CD4-positive, alpha-beta T cell (primary cell): ENCODE measurements at places on chromosomes 5 and 9.

DNA sequence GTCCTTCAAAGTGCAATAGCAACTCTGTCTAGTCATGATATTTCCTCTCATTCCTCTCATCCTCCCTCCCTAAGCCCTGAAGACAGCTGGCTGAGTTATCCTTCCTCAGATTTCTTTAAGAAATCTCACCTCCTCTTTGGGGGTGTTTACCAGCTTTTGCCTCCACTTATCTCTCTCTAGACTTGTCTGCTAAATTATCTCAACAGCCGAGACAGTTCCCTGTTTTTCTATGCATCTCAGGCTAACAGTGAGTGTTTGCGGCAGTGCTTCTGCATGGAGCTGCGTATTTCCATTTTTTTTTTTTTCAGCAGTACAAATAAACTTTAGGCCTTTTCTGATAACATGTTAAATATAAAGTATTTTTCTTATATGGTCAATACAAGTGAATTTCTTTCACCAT, 20.9 kb downstream of the KCTD16 start:
- H3K4me1 ChIP-seq, result peaks cover 42% of the 10 kb centered on the region
- H3K4me3 ChIP-seq, result peak overlapping the region; percentile 11
- H3K36me3 ChIP-seq, result no peaks in the 10 kb centered on the region
- no peaks in the 10 kb centered on the region for H3K27me3 ChIP-seq
- DNase-seq, result no peak
- peak overlapping the region; percentile 90 for H3K27ac ChIP-seq

DNA sequence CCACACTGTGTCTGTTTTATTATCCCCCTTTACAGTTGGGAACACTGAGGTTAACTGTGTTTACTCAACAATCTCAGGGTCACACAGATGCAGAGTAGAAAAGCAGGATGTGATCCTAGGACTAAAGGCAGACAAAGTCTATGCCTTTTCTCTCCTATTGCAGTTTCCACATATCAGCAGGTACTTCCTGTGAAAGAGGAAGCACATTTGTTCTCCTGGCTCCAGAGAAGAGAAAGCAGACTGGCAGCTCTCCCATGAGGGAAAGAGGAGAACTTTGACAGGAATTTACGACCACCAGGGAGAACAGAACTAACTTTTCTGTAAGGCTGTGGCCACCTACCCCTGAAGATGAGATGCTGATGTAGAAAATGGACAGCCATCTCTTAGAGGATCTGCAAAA, 84.2 kb upstream of the TNC start:
- no peak overlapping the region for H3K27ac ChIP-seq
- H3K36me3 ChIP-seq, result no peaks in the 10 kb centered on the region
- no peaks in the 10 kb centered on the region for H3K4me1 ChIP-seq
- no peak overlapping the region for H3K4me3 ChIP-seq

GRCh38 chr5:124274949-124275348, 471.5 kb downstream of the ZNF608 start:
- H3K36me3 ChIP-seq, result no peaks in the 10 kb centered on the region
- H3K27me3 ChIP-seq, result no peaks in the 10 kb centered on the region

- peaks cover 22% of the 10 kb centered on the region for H3K36me3 ChIP-seq
- no peak overlapping the region for H3K4me3 ChIP-seq
- H3K4me1 ChIP-seq, result no peaks in the 10 kb centered on the region
- no peak for DNase-seq
Measured at GRCh38 chr9:112831281-112831851, 59.3 kb downstream of the SLC46A2 start.

DNA sequence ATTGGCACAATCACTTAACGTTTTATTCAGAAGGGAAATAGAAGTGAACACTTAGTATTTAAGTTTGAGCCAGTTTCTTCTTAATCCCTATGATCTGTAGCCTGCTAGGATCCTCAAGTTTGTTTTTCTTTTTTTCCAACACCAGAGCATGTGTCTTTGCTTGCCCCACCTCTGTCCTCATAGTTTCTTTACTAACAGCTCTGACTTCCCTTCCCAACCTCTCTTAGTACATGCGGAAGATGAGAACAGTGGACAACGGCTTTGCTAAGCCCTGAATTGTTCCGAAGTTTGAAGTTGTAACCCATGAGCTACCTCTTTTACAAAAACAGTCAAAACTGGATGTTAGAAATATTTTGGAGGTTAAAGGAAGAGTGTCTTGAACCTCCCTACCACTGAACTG, 61.7 kb upstream of the TAF11L2 start:
- H3K36me3 ChIP-seq, result no peaks in the 10 kb centered on the region
- no peak for DNase-seq
- H3K4me3 ChIP-seq, result peak overlapping the region; percentile 3
- no peaks in the 10 kb centered on the region for H3K27me3 ChIP-seq

GRCh38 chr9:137087409-137087925, 682 bp downstream of the MAN1B1 start:
- H3K4me1 ChIP-seq, result peaks cover 22% of the 10 kb centered on the region
- peak overlapping the region; percentile 71 for H3K4me3 ChIP-seq
- no peaks in the 10 kb centered on the region for H3K27me3 ChIP-seq
- H3K36me3 ChIP-seq, result peaks cover 27% of the 10 kb centered on the region
- H3K27ac ChIP-seq, result peak overlapping the region; percentile 79

DNA sequence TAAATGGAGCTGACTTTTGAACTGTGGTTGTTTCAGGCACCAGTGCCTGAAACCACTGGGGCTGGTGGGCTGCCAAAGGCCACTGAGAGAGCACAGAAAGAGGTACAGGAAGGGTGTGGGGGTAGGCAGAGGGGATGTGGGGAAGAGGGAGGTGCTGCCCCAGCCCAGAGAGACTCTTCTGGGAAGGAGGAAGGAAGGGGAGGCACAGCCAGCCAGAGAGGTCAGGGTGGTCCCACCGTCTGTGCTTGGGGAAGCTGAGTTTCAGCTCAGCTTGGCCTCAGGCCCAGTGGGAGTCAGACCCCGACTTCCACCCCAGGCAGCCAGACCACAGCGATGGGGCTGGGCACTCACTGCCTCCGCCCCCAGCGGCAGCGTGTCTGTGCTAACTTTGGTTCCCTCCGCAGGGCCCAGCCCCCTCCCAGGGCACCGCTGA, 8.6 kb upstream of the PHYKPL start:
- peaks cover 53% of the 10 kb centered on the region for H3K4me1 ChIP-seq
- H3K27ac ChIP-seq, result no peak overlapping the region
- H3K36me3 ChIP-seq, result no peaks in the 10 kb centered on the region
- no peak for DNase-seq
- H3K27me3 ChIP-seq, result no peaks in the 10 kb centered on the region
- H3K4me3 ChIP-seq, result no peak overlapping the region

DNA sequence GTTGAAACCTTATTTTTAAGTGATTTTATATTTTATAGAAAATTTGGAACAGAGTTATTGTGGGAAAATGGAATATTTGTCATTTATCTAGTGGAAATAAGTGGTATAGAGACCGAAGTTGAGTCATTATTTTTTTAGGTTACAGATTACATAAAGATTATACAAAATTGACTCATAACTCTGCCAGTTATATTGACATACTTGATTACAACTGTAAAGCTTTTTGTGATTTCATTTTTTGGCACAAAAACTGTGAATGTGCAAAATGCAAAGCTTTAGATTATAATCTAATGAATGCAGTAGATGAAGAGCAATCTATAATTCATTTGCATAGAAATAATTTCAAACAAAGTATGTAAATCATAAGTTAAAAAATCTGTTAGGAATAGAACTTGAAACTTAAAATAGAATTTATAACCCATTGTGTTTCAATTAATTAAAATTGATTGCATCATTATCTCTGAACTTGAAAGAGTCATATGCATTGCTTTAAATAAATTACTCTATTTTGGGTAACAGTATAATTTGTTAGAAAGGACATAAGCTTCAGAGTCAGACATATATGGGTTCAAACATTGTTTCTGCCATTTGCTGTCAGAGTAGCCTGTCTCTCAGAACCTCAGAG, 280.4 kb downstream of the FER start:
- no peaks in the 10 kb centered on the region for H3K4me1 ChIP-seq
- no peak overlapping the region for H3K27ac ChIP-seq
- DNase-seq, result no peak
- H3K36me3 ChIP-seq, result no peaks in the 10 kb centered on the region
- H3K4me3 ChIP-seq, result no peak overlapping the region

- no peak overlapping the region for H3K4me3 ChIP-seq
- H3K27ac ChIP-seq, result no peak overlapping the region
- no peak for DNase-seq
- no peaks in the 10 kb centered on the region for H3K4me1 ChIP-seq
- no peaks in the 10 kb centered on the region for H3K27me3 ChIP-seq
- H3K36me3 ChIP-seq, result no peaks in the 10 kb centered on the region
Measured at GRCh38 chr5:62661126-62661525, 82.5 kb downstream of the LRRC70 start.

- no peaks in the 10 kb centered on the region for H3K36me3 ChIP-seq
- peak overlapping the region; percentile 98 for H3K27ac ChIP-seq
- H3K4me3 ChIP-seq, result peak overlapping the region; percentile 92
- no peaks in the 10 kb centered on the region for H3K27me3 ChIP-seq
- H3K4me1 ChIP-seq, result peaks cover 30% of the 10 kb centered on the region
- peak; percentile 39 for DNase-seq
Measured at GRCh38 chr5:172007175-172008110, 1.0 kb upstream of the FBXW11 start.

- H3K27ac ChIP-seq, result peak overlapping the region; percentile 96
- H3K4me3 ChIP-seq, result no peak overlapping the region
- H3K36me3 ChIP-seq, result peaks cover 14% of the 10 kb centered on the region
- DNase-seq, result peak; percentile 18
Measured at GRCh38 chr9:133142684-133143622, 20.8 kb downstream of the GBGT1 start.

DNA sequence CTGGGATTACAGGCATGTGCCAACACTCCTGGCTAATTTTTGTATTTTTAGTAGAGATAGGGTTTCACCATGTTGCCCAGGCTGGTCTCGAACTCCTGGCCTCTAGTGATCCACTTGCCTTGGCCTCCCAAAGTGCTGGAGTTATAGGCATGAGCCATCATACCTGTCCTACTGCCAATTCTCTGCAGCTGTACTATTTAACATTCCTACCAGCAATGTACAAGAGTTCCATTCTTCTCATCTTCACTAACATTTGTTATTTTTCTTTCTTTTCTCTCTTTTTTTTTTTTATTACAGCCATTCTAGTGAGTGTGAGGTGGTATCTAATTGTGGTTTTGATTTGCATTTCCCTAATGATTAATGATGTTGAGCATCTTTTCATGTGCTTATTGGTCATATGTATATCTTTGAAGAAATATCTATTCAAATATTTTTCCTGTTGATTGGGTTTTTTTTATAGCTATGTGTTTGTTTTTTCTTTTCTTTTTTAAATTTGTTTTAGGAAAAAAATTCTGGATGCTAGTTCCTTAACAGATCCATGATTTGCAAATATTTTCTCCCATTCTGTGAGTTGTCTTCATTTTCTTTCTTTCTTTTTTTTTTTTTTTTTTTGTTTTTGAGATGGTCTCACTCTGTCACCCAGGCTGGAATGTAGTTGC, 17.4 kb downstream of the ANKHD1 start:
- no peak overlapping the region for H3K4me3 ChIP-seq
- no peak for DNase-seq
- H3K4me1 ChIP-seq, result peaks cover 29% of the 10 kb centered on the region
- H3K27me3 ChIP-seq, result no peaks in the 10 kb centered on the region
- no peak overlapping the region for H3K27ac ChIP-seq
- H3K36me3 ChIP-seq, result peaks cover 2% of the 10 kb centered on the region

DNA sequence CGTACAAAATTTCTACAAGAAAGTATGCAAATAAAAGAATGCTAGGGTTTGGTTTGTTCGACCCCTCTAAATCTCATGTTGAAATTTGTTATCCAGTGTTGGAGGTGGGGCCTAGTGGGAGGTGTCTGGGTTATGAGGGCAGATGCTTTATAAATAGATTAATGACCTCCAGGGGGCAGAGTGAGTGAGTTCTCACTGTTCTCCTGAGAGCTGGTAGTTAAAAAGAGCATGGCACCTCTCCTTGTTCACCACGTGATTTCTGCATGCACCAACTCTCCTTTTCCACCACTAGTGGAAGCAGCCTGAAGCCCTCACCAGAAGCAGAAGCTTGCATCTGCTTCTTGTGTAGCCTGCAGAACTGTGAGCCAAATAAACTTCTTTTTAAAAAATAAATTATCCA, 50.4 kb upstream of the FAM170A start:
- H3K27ac ChIP-seq, result no peak overlapping the region
- H3K4me3 ChIP-seq, result no peak overlapping the region

GRCh38 chr5:128403333-128403732, 134.7 kb downstream of the FBN2 start:
- H3K27ac ChIP-seq, result no peak overlapping the region
- no peaks in the 10 kb centered on the region for H3K36me3 ChIP-seq
- H3K4me1 ChIP-seq, result no peaks in the 10 kb centered on the region
- no peaks in the 10 kb centered on the region for H3K27me3 ChIP-seq
- H3K4me3 ChIP-seq, result no peak overlapping the region
- no peak for DNase-seq

GRCh38 chr9:19156805-19157204, 29.5 kb upstream of the PLIN2 start:
- no peak overlapping the region for H3K27ac ChIP-seq
- no peak for DNase-seq
- no peaks in the 10 kb centered on the region for H3K36me3 ChIP-seq
- H3K4me1 ChIP-seq, result peaks cover 21% of the 10 kb centered on the region
- H3K4me3 ChIP-seq, result no peak overlapping the region

GRCh38 chr5:40983781-40984180, 74.5 kb downstream of the C7 start:
- H3K36me3 ChIP-seq, result no peaks in the 10 kb centered on the region
- no peaks in the 10 kb centered on the region for H3K4me1 ChIP-seq
- no peak for DNase-seq
- no peak overlapping the region for H3K4me3 ChIP-seq
- H3K27me3 ChIP-seq, result no peaks in the 10 kb centered on the region
- no peak overlapping the region for H3K27ac ChIP-seq

DNA sequence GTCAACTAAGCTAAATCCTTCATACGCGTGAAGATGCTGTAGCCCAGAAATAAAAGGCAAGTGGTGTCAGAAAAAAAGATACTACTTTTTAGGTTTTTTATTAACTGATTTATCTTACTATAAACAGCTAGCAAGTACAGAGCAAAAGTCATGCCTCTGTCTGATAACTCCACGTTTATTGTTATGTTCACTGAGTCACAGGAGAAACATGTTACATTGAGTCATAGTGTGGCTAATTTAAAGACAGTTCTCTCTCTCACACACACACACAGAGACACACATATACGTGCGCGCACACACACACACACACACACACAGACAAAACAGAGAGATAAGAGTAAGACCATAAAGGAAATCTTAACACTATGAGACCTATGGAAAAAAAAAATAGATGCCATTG, 770.0 kb upstream of the CDH10 start:
- no peaks in the 10 kb centered on the region for H3K27me3 ChIP-seq
- H3K27ac ChIP-seq, result no peak overlapping the region
- no peak overlapping the region for H3K4me3 ChIP-seq
- no peak for DNase-seq
- no peaks in the 10 kb centered on the region for H3K4me1 ChIP-seq
- H3K36me3 ChIP-seq, result no peaks in the 10 kb centered on the region

- H3K4me3 ChIP-seq, result no peak overlapping the region
- no peaks in the 10 kb centered on the region for H3K36me3 ChIP-seq
- no peak for DNase-seq
- H3K4me1 ChIP-seq, result no peaks in the 10 kb centered on the region
Measured at GRCh38 chr9:38682713-38683112, 37.2 kb downstream of the FAM240B start.

DNA sequence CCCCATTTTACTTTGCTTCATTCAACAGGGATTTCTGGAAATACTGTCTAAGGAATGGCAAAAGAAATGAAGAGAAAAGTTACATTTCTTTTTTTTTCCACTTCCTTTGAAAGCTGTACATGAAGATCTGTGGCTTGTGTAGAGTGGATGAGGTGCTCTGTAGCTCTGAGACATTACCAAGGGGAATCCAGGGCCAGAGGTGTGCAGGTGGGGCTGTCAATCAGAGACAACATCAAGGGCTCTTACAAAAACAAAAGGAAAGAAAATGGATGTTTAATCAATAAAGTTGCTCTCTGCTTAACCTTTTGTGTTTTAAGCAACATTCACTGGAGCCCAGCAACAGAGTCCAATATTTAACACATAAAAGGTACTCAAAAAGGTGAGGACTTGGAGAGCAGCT, 391.1 kb downstream of the TMEM38B start:
- H3K27me3 ChIP-seq, result no peaks in the 10 kb centered on the region
- H3K27ac ChIP-seq, result no peak overlapping the region
- H3K36me3 ChIP-seq, result no peaks in the 10 kb centered on the region
- no peak overlapping the region for H3K4me3 ChIP-seq
